Osteoblast (primary cell): ENCODE measurements at places on chromosomes 2 and 18. TPM values are rescaled to one million over a fixed set of nuclear protein-coding genes. Genes with fewer than 3 reads are reported as not detected.

IL1B gene
- total RNA-seq: 0.36 TPM in 1 of 2 replicates, not detected in the other

RMND5A gene
- 16.3 and 17.4 TPM in 2 replicates for total RNA-seq

CD8B2 gene
- not detected in 2 replicates for total RNA-seq

TSHZ1 gene
- 8.5 and 10.5 TPM in 2 replicates for total RNA-seq

CDH7 gene
- not detected in 2 replicates for total RNA-seq

MBP gene
- 1.5 and 2.2 TPM in 2 replicates for total RNA-seq

MGAT4A gene
- under 0.01 and 0.36 TPM in 2 replicates for total RNA-seq

SRD5A2 gene
- not detected in 2 replicates for total RNA-seq

MC5R gene
- 0.36 and 0.59 TPM in 2 replicates for total RNA-seq

POTEE gene
- total RNA-seq: under 0.01 TPM in 1 of 2 replicates, not detected in the other

SPC25 gene
- total RNA-seq: 0.88 and 1.1 TPM in 2 replicates

STARD6 gene
- not detected in 2 replicates for total RNA-seq

ARHGAP28 gene
- 23.9 and 24.2 TPM in 2 replicates for total RNA-seq

GLI2 gene
- total RNA-seq: 3.8 and 10.1 TPM in 2 replicates

GYPC gene
- total RNA-seq: 101 TPM in 2 replicates

ABCB11 gene
- under 0.01 TPM in 1 of 2 replicates, not detected in the other for total RNA-seq

PLB1 gene
- total RNA-seq: 0.36 and 0.88 TPM in 2 replicates

ITGB6 gene
- under 0.01 TPM in 2 replicates for total RNA-seq

SYT4 gene
- total RNA-seq: not detected in 2 replicates

VWA3B gene
- 0.59 TPM in 1 of 2 replicates, not detected in the other for total RNA-seq

RGPD3 gene
- total RNA-seq: 0.36 and 0.59 TPM in 2 replicates

FAP gene
- total RNA-seq: 464 and 582 TPM in 2 replicates

ERMN gene
- total RNA-seq: 1.4 and 2.7 TPM in 2 replicates

SERPINB4 gene
- 0.29 TPM in 1 of 2 replicates, not detected in the other for total RNA-seq

GALNT5 gene
- total RNA-seq: 56.5 and 75.7 TPM in 2 replicates

ADD2 gene
- total RNA-seq: not detected in 2 replicates

CBLN2 gene
- total RNA-seq: under 0.01 TPM in 1 of 2 replicates, not detected in the other

ABCA12 gene
- total RNA-seq: under 0.01 TPM in 2 replicates

NOP58 gene
- 40.1 and 41.3 TPM in 2 replicates for total RNA-seq

DPP4 gene
- total RNA-seq: 192 and 256 TPM in 2 replicates

FEV gene
- total RNA-seq: not detected in 2 replicates

COQ10B gene
- 43.9 and 48.1 TPM in 2 replicates for total RNA-seq

DTNB gene
- 9.8 and 13.3 TPM in 2 replicates for total RNA-seq

SAG gene
- total RNA-seq: not detected in 2 replicates

DLGAP1 gene
- not detected in 2 replicates for total RNA-seq

PTPRN gene
- total RNA-seq: under 0.01 and 1.2 TPM in 2 replicates

XDH gene
- under 0.01 TPM in 2 replicates for total RNA-seq

SPTBN1 gene
- total RNA-seq: 249 and 250 TPM in 2 replicates

MDH1B gene
- 0.88 and 2.2 TPM in 2 replicates for total RNA-seq

TCF23 gene
- not detected in 2 replicates for total RNA-seq

ALPP gene
- total RNA-seq: not detected in 2 replicates

IL1RL2 gene
- total RNA-seq: 0.72 and 1.2 TPM in 2 replicates

MEIS1 gene
- 11.9 and 15.9 TPM in 2 replicates for total RNA-seq

VWC2L gene
- total RNA-seq: not detected in 2 replicates

COLEC12 gene
- 38.0 and 56.9 TPM in 2 replicates for total RNA-seq

DAW1 gene
- total RNA-seq: under 0.01 TPM in 1 of 2 replicates, not detected in the other

SMIM21 gene
- not detected in 2 replicates for total RNA-seq

ARHGEF4 gene
- total RNA-seq: 3.6 and 7.7 TPM in 2 replicates

ERFE gene
- total RNA-seq: 0.88 and 1.8 TPM in 2 replicates

IMMT gene
- total RNA-seq: 55.7 and 60.4 TPM in 2 replicates
